ENCODE measurements at places on chromosomes 5 and 9.

- H3K4me1 ChIP-seq, result no peaks in the 10 kb centered on the region
- DNase-seq, result no peak
- H3K36me3 ChIP-seq, result no peaks in the 10 kb centered on the region
- no peak overlapping the region for H3K4me3 ChIP-seq
- no peak overlapping the region for H3K27ac ChIP-seq
- no peaks in the 10 kb centered on the region for H3K27me3 ChIP-seq
Observed at GRCh38 chr5:56993241-56993640, 41.3 kb upstream of the MIER3 start.

DNA sequence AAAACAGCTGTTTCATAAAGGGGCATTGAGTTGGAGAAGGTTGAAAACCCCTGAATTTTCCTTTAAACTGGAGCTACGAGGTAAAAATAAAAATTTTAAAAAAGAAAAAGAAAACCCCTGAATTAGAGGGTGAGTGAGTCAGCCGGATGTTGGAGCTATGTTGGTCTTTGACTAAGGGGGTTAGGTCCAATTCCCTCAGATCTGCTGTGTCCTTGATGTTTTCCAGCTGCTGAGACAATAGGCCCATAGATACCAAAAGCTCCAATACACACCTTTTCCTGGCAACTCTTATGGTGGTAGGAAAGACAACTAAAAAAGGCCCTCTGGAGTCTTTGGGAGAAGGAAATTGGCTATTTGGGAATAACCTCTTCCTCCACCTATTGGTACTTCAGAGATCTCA lies 79.4 kb upstream of the SAP30L start:
- H3K36me3 ChIP-seq, result no peaks in the 10 kb centered on the region
- peaks cover 27% of the 10 kb centered on the region for H3K4me1 ChIP-seq
- no peak overlapping the region for H3K4me3 ChIP-seq
- H3K27me3 ChIP-seq, result no peaks in the 10 kb centered on the region

DNA sequence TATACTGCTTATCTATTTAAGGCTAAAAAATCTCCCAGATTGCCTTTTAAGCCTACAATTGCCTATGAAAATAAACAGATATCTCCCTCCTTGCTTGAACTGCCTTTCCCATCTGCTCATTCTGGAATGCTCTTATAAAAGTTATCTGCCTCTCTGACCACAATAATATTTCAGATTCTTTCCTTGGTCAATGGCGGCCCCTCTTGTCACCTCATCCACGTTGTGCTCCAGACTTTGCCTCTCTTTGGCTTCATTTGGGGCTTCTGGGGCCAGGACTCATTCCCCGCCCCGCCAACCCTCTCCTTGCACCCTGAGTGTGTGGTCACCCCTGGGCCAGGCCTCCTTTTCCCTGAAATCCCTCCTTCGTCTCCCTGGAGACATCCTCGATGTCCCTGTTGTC lies 110.0 kb upstream of the RPS23 start:
- no peak overlapping the region for H3K4me3 ChIP-seq
- no peaks in the 10 kb centered on the region for H3K27me3 ChIP-seq
- H3K27ac ChIP-seq, result no peak overlapping the region
- no peak for DNase-seq

GRCh38 chr5:172064358-172064757 lies 57.9 kb upstream of the FBXW11 start:
- no peak overlapping the region for H3K4me3 ChIP-seq
- H3K27me3 ChIP-seq, result no peaks in the 10 kb centered on the region
- H3K36me3 ChIP-seq, result no peaks in the 10 kb centered on the region
- DNase-seq, result no peak

GRCh38 chr9:84061613-84062193 lies 81.1 kb downstream of the RMI1 start:
- no peak for DNase-seq
- no peaks in the 10 kb centered on the region for H3K27me3 ChIP-seq
- H3K4me3 ChIP-seq, result no peak overlapping the region
- no peaks in the 10 kb centered on the region for H3K36me3 ChIP-seq
- H3K27ac ChIP-seq, result no peak overlapping the region
- peaks cover 16% of the 10 kb centered on the region for H3K4me1 ChIP-seq

GRCh38 chr5:169302491-169303118 lies 1.7 kb upstream of the SLIT3 start:
- no peak overlapping the region for H3K27ac ChIP-seq
- no peaks in the 10 kb centered on the region for H3K36me3 ChIP-seq
- H3K4me1 ChIP-seq, result peaks cover 18% of the 10 kb centered on the region
- no peak overlapping the region for H3K4me3 ChIP-seq
- H3K27me3 ChIP-seq, result peaks cover 7% of the 10 kb centered on the region
- DNase-seq, result no peak

GRCh38 chr9:9792144-9792857 lies 820.5 kb downstream of the PTPRD start:
- DNase-seq, result no peak
- H3K27me3 ChIP-seq, result no peaks in the 10 kb centered on the region
- H3K36me3 ChIP-seq, result no peaks in the 10 kb centered on the region
- no peak overlapping the region for H3K4me3 ChIP-seq

- peak overlapping the region; percentile 11 for H3K27ac ChIP-seq
- no peaks in the 10 kb centered on the region for H3K36me3 ChIP-seq
- peaks cover 15% of the 10 kb centered on the region for H3K4me1 ChIP-seq
- no peak for DNase-seq
- H3K27me3 ChIP-seq, result no peaks in the 10 kb centered on the region
- H3K4me3 ChIP-seq, result no peak overlapping the region
Observed at GRCh38 chr9:91833878-91834255, 116.2 kb downstream of the ROR2 start.

DNA sequence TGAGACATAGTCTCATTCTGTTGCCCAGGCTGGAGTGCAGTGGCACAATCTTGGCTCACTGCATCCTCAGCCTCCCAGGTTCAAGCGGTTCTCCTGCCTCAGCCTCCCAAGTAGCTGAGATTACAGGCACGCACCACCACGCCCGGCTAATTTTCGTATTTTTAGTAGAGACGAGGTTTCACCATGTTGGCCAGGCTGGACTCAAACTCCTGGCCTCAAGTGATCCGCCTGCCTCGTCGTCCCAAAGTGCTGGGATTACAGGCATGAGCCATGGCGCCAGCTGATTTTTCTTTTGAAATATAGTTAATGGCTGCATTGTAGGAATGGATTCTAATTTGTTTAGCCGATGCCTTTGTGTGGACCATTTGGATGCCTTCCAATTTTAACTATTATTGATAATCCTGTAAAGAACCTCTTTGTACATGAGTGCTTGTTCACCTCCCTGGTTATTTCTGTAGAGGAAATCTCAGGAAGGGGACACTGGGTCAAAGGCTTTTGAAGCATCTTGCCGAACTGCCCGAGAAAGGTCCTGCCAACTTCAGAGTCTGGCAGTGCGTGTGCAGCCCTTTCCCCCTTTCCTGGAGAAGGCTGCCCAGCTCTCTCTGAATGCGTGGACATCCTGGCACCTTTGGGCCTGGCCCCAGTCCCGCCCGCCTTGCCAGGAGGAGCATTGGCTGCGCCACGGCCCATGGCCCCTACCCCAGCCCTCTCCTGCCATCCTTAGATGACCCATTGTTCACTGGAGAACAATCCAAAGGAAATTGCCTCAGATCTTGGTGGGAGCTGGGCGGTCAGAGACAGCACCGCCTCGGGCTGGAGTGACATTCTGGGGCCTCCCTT lies 8.9 kb upstream of the NUP214 start:
- H3K4me3 ChIP-seq, result no peak overlapping the region
- H3K36me3 ChIP-seq, result no peaks in the 10 kb centered on the region
- H3K27me3 ChIP-seq, result no peaks in the 10 kb centered on the region
- no peak for DNase-seq

- H3K36me3 ChIP-seq, result no peaks in the 10 kb centered on the region
- H3K27me3 ChIP-seq, result no peaks in the 10 kb centered on the region
- peak overlapping the region; percentile 80 for H3K27ac ChIP-seq
- DNase-seq, result no peak
Observed at GRCh38 chr9:127844821-127845359, 9.6 kb downstream of the ENG start.

DNA sequence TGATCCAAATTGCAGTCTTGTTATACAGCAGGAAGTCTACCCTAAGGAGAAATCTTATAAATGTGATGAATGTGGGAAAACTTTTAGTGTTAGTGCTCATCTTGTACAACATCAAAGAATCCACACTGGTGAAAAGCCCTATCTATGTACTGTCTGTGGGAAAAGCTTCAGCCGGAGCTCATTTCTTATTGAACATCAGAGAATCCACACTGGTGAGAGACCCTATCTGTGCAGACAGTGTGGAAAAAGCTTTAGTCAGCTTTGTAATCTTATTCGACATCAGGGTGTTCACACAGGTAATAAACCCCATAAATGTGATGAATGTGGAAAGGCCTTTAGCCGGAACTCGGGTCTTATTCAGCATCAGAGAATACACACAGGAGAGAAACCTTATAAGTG lies 10.4 kb downstream of the ZNF189 start:
- H3K4me3 ChIP-seq, result no peak overlapping the region
- H3K27me3 ChIP-seq, result no peaks in the 10 kb centered on the region
- H3K4me1 ChIP-seq, result no peaks in the 10 kb centered on the region
- peaks cover 24% of the 10 kb centered on the region for H3K36me3 ChIP-seq
- no peak for DNase-seq

DNA sequence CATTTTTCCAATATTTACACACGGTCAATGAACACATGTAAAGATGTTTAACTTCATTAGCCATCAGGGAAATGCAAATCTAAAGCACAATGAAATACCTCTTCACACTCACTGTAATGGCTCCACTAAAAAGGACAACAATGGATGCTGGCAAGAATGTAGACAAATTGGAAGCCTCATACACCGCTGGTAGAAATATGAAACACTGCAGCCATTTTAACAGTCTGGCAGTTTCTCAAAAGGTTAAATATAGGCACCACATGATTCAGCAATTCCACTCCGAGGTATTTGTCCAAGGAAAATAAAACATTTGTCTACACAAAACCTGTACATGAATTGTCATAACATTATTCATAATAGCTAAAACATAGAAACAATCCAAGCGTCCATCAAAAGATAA lies 20.0 kb downstream of the RNF145 start:
- no peak for DNase-seq
- H3K27me3 ChIP-seq, result no peaks in the 10 kb centered on the region
- no peak overlapping the region for H3K4me3 ChIP-seq
- peaks cover 26% of the 10 kb centered on the region for H3K4me1 ChIP-seq
- H3K27ac ChIP-seq, result peak overlapping the region; percentile 48

DNA sequence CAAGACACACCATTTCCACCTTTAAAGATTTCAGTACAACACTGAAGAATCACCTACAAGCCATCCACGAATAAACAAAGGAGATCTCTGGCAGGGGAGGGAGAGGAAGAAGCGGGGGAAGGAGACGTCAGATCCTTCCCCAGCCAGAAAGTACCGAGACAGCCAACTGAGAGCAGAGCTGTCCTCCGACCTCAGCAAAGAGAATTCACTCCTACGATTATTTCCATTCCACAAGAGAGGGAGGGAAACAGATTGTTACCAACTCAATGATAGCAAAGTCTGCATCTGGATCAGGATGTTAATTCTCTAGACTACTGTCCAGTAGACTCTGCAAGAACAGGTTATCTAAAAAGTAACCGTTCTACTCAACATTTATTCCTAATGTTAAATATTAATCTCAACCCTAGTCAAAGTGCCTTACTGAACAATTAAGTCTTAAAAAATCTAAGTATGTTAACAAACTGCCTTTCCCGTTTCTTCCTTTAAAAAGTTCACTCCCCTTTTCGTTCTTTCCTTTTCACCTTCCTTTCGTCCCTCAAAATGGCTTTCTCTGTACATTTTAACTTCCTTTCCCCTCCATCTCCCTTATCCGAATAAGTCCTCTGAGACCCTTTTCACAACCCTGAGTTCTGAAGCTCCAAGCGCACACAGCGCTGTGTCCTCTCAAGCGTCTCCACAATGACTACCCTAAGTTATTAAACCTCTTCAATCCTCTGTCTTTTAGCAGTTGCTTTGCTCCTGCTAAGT lies 1.4 kb downstream of the CHD1 start:
- H3K36me3 ChIP-seq, result no peaks in the 10 kb centered on the region
- DNase-seq, result no peak
- no peaks in the 10 kb centered on the region for H3K27me3 ChIP-seq
- H3K4me3 ChIP-seq, result peak overlapping the region; percentile 87
- peaks cover 54% of the 10 kb centered on the region for H3K4me1 ChIP-seq

DNA sequence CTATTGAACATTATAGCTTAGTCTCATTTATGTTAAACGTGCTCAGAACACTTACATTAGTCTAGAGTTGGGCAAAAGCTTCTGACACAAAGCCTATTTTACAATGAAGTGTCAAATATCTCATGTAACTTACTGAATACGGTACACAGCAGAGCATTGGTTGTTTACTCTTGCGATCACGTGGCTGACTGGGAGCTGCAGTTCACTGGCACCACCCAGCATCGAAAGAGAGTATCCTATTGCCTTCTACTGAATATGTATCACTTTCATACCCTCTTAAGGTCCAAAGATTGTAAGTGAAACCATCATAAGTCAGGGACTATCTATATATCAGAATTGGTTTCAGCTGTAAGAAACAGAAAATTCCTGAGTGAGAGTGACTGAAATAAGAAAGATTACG lies 42.6 kb upstream of the OSMR start:
- no peaks in the 10 kb centered on the region for H3K27me3 ChIP-seq
- H3K27ac ChIP-seq, result no peak overlapping the region
- no peaks in the 10 kb centered on the region for H3K4me1 ChIP-seq

DNA sequence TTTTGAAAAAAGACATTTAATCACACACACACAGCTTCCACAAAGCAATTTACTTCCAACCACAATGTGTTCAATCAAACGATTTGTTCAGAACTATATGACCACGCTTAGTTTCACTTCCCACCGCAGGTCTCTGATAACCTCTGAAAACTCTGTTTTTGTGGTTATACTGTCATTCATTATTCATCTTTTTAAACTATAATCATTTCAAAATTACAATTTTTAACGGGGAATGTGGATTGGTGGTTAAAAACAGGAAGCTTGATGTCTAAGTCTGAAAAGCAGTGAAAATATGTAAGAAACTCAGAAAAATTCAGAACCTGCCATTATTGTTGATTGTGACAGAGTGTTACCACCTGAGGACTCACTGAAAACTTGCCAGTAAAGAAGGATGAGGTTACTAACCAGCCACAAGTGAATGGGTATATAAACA lies 12.7 kb upstream of the TMEM174 start:
- H3K36me3 ChIP-seq, result no peaks in the 10 kb centered on the region
- no peaks in the 10 kb centered on the region for H3K4me1 ChIP-seq
- H3K4me3 ChIP-seq, result no peak overlapping the region
- no peaks in the 10 kb centered on the region for H3K27me3 ChIP-seq

DNA sequence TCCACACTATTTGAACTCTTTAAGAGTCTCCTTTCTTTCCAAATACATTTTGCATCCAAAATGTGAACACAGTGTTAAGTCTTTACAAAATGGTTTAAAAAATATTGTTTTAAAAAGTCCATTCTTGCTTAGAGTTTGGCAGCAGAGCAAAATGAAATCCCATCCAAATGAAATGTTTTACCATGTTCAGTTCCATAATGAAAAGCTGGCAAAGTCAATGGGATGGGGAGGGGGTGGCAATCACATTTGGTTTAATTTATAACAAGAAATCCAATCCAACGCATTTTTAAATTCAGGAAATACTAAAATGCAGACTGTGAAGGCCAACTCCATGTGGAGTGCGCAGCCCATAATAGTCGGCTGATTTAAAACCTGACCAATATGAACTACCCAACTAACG lies 39.4 kb downstream of the MRPL36 start:
- H3K4me3 ChIP-seq, result no peak overlapping the region
- no peaks in the 10 kb centered on the region for H3K36me3 ChIP-seq
- no peaks in the 10 kb centered on the region for H3K27me3 ChIP-seq
- H3K27ac ChIP-seq, result no peak overlapping the region
